ENCODE measurements at places on chromosomes 13 and 19.

DNA sequence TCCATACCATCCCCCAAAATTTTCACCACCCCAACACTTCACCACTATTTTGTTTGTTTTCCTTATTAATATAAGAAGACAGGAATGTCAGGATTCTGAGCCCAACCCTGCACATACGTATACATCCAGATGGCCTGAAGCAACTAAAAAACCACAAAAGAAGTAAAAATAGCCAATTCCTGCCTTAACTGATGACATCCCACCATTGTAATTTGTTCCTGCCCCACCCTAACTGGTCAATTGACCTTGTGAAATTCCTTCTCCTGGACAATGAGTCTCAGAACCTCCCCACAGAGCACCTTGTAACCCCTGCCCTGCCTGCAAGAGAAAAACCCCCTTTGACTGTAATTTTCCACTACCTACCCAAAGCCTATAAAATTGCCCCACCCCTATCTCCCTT lies 132.5 kb downstream of the ZNF675 start:
- DNase-seq = peak; percentile 36

GRCh38 chr19:47183601-47184000 lies 47.4 kb downstream of the BBC3 start:
- DNase-seq = no peak

- DNase-seq = no peak
Observed at GRCh38 chr19:38715555-38715954, 28.7 kb downstream of the CAPN12 start.

GRCh38 chr13:41547251-41548000 lies 90.1 kb downstream of the RGCC start:
- DNase-seq = peak; percentile 40

- peak; percentile 50 for DNase-seq
Observed at GRCh38 chr13:31035185-31035965, 102.9 kb downstream of the TEX26 start.

DNA sequence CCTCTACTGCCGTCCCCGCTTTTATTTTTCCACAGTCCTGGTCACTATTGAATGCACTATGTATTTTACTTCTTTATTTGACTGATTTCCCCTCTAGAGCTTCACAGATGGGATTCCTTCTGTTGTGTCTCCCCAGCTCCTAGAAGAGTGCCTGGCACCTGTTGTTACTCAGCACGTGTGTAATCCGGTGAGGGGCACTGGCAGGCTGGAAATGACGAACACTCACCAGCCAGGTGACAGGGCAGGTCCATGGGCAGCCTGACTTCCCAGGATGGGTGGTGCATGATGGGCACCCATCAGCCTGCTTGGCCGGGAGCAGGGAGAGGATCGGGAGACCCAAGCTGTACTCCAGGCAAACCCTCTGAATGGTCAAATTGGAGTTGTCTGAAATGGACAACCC lies 67.2 kb downstream of the CEBPG start:
- DNase-seq = no peak

- DNase-seq = peak; percentile 35
Observed at GRCh38 chr19:49954092-49954829, 6.7 kb downstream of the SIGLEC11 start.

Data from AG10803 (cell line).